ENCODE measurements at places on chromosomes 3 and 15.

GRCh38 chr15:79051029-79051428, 39.6 kb downstream of the RASGRF1 start:
- DNase-seq = no peak

DNA sequence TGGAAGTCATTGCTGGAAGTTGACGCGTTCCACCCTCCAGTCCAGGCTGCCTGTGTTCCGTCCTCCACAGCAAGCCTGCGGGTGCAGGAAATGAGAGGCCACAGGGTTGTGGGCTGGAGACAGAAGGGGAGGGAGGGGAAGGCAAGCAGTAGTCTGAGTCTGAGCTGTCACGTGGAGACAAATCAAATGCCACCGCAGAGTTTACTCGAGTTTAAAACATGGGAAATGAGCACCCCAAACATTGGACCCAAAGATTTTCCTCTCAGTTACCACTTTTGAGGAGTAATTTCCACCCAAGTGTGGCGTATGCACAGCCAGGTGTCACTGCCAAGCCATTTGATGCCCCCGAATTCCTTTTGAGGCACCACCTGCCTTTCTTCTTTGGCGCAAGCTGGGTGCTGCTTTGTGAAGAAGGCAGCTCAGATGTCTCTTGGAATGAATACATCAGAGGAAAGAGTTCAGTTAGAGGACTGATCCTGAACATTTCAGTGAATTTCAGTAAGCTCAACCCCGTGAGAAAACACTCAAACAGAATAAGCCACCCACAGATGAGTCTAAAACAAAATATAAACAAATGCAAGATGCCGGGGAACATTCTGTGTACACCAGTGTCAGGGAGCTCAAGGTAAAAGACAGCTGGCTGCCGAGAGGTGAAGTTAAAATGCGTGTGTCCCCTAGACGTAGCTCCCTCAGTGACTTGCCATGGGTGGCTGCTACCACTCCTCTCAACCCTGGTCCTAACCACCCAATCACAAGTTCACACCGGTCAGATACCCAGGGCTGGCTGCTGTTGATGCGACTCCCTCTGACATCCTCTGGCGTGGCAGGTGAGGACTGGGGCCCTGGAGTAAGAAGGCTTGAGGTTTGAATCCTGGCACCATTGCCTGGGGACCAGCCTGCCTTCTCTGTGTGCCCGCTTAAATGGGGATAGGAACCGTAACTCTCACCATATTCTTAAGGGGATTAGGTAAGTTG, 203.8 kb downstream of the UACA start:
- DNase-seq = no peak

- no peak for DNase-seq
Measured at GRCh38 chr3:8166014-8166413, 335.6 kb upstream of the LMCD1 start.

- no peak for DNase-seq
Measured at GRCh38 chr3:196849180-196849741, 18.5 kb upstream of the SENP5 start.

DNA sequence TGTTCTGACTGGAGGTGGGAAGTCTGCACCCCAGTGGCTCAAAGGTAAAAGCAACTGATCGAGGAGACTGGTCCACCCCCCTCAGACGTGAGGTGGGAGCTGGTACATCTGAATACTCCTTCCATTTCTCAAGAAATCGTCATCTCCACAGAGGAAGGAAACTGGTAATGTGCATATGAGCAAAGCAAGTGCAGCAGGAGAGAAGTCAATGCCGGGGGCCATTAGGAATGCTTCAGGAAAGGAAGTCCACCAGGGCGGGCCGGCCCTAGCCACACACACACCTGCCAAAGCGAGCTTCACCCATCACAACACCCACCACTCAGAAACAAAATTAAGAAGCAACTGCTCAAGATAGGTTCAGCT, 8.5 kb downstream of the TBC1D2B start:
- DNase-seq = no peak

- no peak for DNase-seq
Measured at GRCh38 chr3:54134713-54135112, 12.4 kb downstream of the CACNA2D3 start.

GRCh38 chr3:78244136-78244535, 1204.2 kb downstream of the ROBO2 start:
- no peak for DNase-seq

- no peak for DNase-seq
Measured at GRCh38 chr3:171340434-171340833, 119.8 kb downstream of the TNIK start.

DNA sequence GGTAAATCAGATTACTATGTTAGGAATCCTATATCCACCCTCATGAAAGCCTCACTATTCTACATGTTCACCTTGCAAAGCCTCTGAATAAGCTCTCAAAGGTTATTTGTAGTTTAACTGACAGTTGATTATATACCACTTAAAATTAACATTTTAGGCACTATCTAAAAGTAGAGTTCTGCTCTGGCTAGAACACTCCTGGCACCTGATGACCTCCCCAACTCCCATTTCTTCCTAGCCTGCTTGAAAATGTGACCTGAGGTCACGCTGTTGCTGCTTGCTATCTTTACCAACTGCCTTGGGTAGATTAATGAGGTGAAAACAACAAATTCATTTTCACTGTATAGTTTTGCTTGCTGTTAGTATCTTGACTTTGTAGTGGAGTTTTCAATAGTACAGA, 220.7 kb downstream of the GBE1 start:
- DNase-seq = no peak

- peak; percentile 93 for DNase-seq
Measured at GRCh38 chr15:39362821-39363561, 217.9 kb upstream of the THBS1 start.

DNA sequence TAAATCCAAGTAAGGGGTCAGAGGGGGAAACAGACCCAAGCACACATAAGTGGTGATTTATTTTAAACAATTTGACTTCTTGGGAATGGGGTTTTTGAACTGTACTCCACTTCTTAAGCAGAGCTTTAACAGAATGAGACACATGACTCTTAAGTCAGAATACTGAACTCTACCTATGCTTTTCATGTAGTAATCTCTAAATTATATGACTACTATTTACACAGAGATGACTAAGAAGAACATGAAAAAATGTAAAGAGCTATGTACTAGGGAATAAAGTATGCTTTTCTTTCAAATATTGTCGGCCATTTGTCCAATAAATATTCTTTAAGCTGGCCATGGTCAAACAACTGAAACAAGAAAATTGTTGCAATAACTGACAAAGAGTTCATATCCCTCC, 35.2 kb downstream of the TRANK1 start:
- DNase-seq = no peak

DNA sequence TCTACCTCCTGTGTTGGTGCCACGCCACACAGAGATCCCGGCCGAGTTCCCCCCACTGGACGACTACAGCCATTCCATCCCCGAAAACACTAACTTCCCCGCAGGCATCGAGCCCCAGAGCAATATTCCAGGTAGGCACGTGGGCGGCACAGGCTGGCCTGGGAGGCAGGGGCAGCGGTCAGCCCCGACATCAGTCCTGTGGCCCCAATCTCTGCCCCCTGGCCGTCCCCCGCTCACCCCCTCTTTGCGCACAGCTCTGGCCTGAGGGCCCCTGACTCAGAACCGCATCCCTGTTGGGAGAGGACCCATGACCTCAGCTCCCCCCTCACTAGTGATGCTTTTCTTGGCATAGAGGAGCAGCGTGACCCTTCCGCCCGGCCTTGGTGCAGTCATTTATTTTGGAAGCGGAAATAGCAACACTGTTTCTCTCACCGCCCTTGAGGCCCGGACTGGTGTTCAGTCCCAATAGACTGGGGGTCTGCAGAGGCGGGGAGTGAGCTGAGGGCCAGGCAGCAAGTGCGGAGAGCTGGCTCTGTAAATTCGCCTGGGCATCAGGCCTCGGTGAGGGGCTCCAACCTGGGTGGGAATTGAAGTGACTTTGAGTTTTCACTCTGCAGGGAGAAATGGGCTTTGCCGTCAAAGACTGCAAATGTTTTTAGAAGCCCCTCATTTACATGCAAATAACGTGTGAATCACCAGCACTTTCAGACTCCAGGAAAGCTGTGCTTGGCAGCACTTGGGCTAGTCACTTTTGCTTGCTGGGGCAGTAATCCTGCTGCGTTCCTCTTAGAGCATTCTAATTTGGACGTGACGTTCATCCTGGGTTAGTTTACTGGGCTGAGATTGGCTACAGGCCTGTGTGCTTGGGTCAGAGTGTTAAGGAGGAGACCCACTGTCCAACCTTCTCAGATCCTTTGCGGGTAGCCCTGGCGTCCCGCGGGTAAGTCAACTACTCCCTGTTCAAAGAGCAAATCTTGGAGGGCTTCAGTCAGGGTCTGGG, 88.9 kb downstream of the AAGAB start:
- no peak for DNase-seq

DNA sequence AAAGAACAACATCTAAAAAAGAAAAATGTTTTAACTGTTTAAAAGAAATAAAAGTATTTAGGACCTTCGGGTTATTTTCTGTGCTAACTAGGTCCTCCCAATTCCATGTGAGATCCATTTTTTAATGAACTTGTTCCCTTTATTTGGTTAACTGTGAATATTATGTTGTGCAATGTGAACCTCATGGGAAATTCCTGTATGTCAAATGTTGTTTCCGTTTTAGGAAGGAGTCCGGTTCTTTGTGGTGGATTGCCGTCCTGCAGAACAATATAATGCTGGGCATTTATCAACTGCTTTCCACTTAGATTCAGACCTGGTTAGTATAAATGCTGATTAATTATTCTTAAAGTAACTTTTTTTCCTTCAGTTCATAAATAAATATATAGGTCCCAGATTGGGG, 35.5 kb upstream of the NIT2 start:
- no peak for DNase-seq

DNA sequence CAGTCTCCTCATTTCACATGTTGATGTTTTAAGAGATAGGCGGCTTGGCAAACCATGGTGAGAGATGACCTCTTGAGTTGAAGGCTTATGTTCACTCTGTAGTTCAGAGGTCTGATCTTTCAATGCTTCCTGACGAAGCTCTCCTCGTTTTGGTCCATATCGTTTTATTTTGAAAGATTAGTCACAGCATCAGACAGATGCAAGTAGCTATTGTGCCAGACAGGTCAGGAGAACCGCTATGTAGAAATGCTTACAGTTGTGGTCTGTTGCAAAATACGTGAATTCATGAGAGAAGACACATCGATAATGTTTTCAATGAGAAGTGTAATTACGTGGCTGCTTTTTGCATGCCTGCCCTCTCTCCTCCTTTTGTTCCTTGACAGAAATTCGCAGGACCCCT, 47.5 kb downstream of the CHL1 start:
- no peak for DNase-seq

- no peak for DNase-seq
Measured at GRCh38 chr3:171497468-171497867, 37.3 kb upstream of the TNIK start.

GRCh38 chr15:53312707-53313106, 446.8 kb downstream of the WDR72 start:
- DNase-seq = no peak

DNA sequence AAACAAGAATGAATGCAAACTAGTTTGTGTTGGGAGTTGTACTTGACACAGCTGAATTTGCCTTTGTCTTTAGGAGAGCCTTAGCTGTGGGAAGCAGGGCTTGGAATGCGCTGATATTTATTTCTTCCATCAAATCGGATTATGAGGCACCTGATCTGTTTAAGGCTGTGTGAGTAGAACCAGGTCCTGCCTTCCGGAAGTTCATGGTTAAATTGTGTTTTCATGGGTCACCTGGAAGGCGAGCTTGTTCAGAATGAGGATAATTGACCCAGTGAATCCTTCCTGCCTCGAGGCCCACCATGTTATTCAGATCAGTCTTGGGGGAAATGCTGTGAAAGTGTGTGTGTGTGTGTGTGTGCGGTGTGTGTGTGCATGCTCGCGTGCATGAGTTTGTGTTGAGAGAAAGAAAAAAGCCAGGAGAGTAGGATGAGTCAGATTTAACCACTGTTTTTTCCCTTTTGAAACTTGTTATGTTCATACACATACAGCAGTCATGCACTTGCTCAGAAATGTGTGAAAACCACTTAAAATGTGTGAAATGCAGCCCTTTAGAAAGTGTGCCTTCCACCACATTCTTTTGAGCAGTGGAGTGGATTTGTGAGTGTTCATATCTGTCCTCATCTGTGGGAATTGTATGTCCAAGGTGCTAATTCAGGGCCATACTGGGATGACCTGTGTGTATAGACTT, 36.7 kb downstream of the SMAD3 start:
- DNase-seq = no peak

DNA sequence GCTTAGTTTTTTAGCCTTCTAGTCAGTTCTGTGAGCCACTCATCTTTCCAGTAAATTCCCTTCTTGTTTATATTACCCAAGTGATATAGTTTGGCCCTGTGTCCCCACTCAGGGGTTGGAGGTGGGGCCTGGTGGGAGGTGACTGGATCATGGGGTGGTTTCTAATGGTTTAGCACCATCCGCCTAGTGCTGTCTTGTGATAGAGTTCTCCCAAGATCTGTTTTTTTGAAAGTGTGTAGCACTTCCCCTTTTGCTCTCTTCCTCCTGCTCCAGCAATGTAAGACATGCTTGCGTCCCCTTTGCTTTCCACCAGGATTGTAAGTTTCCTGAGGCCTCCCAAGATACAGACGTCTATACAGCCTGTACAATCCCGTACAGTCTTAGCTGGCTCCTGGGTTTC, 53.7 kb upstream of the INO80 start:
- no peak for DNase-seq

- DNase-seq = no peak
Measured at GRCh38 chr3:62882676-62883200, 7.5 kb upstream of the CADPS start.

DNA sequence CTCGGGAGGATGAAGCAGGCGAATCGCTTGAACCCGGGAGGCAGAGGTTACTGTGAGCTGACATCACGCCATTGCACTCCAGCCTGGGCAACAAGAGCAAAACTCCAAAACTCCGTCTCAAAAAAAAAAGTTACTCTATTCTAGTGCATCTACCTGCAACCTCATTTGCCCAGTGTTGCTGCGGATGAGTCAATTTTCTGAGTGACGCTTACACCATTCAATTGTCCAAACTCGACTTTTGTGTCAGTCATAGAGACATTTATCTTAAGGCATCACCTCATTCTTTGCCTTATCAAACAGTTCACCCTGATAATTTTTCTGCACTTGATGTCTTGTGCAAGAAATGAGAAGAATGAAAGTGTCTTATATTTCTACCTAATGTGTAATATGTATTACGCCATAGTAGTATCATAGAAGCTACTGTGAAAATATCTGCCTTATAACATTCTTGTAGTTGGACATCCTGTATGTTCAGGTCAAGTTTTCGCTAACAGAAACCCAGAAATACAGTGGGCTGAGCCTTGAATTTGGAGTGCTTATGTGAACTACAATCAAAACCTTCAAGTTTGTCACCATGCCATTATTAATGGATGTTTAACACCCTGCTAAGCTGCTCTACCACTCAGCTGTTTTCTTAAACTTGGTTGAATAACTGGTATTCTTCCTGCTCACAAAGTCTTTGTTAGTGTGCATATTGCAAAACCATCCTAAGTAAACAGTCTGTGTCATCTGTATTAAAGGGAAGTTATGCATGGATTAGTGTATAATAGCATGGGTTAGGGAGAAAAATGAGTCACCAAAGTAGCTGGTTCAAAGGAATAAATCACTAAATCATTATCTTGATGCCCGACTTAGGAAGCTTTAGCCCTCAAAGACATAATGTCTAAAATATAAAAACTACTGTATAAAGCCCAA, 531.0 kb upstream of the NR2F2 start:
- DNase-seq = peak; percentile 71

- no peak for DNase-seq
Measured at GRCh38 chr3:149705416-149705815, 46.9 kb downstream of the COMMD2 start.

GRCh38 chr15:68303560-68304436, 26.3 kb downstream of the FEM1B start:
- DNase-seq = no peak

Data from non-pigmented ciliary epithelial cell (primary cell).